Stimulated activated CD4-positive, alpha-beta T cell treated with anti-CD3 and anti-CD28 coated beads, Interleukin-4, amount 100 ng/mL, for 4 hours (primary cell): ENCODE measurements at places on chromosomes 12 and 14.

GRCh38 chr12:26149968-26150500, 25.2 kb upstream of the BHLHE41 start:
- no peak for DNase-seq

DNA sequence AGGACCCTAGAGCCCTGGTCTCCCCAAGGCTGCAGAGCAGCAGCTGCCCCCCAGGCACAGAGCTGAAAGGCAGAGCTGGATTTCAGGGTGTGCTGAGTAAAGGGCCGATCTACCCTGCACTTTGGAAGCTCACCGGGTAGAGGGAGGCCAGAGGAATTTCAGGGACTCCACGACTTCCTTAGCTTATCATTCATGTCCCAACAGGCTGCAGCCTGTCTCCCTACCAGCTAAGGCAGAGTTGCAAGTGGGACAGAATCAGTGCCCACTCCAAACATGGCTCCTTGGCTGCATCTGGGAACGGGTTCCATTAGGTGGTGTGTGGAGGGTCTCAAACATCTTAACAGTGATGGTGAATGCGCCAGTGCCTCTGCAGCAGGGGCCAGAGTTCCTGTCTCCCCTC, 27.5 kb downstream of the MMAB start:
- DNase-seq, result no peak

GRCh38 chr12:49975318-49975761, 2.6 kb downstream of the AQP6 start:
- no peak for DNase-seq

DNA sequence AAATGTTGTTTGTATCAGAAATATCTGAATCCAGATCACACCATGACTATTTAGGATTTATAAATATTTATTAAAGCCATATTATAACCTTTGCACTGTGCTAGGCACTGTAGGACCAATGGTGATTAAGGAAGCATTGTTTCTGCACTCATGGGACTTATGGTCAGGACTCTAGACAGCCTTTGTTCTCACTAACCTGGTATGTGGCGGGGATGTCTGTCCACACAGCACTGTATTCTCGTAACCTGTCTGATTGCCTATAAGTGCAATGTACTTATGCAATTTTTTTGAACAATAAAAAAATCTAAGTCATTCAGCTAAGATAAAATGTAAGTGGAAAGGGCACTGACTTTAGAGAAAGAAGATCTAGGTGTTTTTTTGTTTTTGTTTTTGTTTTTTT, 6.7 kb upstream of the SSPN start:
- no peak for DNase-seq

- DNase-seq, result no peak
Observed at GRCh38 chr12:53983950-53984572, 885 bp upstream of the HOXC10 start.

GRCh38 chr12:126033751-126034150, 968.5 kb downstream of the AACS start:
- DNase-seq, result no peak

DNA sequence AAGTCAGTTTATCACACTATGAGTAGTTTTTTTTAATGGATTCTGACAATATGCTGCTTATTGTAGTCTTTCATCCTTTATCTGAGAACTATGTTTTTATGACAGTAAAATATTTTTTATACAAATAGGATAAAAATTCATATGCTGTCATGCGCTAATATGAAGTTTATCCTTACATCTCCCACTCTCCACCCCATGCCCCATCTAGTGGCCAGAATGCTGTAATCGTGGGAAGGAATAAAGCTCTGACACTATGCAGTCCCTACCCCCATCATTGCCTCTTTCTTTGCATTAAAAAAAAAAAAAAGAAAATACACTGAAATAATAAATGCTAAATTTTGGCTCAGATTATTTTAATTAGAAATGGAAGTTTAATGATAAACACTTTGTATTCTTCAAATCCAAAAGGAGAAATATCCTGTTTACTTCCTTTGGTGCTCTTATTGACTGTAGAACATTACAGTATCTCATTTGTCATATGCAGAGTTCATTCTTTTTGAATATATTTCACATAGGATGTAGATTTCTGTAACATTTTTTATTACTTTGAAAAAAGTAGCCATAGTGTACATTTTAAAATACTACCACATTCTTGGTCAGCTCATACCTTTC, 145.9 kb upstream of the SLCO1C1 start:
- DNase-seq, result no peak

GRCh38 chr12:42426746-42427145, 100.8 kb downstream of the PPHLN1 start:
- no peak for DNase-seq

DNA sequence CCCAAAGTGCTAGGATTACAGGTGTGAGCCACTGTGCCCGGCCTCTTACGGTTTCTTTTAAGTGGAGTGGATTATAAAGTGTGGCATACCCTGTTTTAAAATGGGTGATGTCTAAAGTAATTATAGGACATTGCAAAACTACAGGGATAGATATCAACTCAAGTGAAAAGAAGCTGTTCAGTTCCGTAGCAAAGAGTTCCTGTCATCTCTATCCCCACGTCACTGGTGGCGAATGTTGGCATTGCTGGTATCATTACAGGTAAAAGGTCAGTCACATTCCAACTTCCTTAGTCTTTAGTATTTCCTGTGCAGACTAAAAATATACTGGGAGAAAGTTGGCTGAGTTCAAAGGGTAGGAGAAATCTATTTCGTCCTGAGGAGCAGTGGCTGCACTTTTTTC, 95.6 kb upstream of the SLC38A2 start:
- no peak for DNase-seq

DNA sequence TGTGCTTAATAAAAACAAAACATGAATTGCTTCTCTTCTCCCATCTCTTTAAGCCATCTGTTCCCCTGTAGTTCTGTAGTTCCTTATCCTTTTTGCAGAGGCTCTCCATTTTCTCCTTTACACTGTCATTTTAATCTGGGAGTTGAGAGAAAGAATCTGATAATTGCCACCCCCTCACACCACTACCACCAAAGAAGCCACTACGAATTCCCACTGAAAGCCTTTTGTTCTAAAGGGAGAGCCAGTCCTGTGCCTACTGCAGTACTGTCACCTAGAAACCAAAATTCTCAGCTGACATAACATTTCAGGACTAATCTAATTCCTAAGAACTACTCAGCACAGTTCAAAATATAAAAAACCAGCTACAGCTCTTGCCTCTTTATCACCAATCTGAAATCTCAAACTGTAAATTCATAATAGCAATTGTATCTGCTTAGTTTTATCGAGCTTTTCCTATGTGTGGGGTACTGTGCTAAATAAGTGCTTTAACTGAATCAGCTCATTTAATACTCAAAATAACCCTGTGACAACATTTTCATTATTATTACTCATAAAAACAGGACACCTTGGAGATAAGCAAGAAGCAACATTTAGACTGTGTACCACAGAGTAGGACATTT, 72.4 kb downstream of the SPPL3 start:
- DNase-seq, result no peak

DNA sequence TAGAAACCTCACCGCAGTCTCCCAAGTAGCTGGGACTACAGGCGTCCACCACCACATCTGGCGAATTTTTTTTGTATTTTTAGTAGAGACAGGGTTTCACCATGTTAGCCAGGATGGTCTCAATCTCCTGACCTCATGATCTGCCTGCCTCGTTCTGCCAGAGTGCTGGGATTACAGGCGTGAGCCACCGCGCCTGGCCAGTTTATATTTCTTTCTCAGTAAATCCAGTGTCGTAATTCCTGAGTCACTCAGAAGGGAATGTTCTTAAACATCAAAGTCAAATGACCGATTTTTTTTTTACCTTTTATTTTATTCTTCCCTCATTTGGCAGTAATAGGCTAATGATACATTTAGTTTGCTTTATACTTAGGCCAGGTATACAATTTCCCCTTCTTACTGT, 80.5 kb downstream of the FBXO33 start:
- no peak for DNase-seq

DNA sequence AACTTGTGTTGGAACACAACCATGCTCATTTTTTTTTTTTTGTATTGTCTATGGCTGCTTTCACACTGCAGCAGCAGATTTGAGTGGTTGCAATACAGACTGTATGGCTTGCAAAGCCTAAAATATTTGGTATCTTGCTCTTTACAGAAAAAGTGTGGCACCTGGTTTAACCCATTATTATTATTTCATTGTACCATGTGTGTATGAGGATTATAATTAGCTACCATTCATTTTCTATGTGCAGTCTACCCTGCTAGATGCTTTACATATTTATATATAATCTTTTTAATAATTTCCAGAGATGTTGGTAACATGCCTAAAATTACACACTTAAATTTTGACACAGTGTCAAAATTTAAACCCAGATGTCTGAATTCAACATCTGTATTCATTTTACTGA, 37.7 kb downstream of the SPATS2 start:
- no peak for DNase-seq

DNA sequence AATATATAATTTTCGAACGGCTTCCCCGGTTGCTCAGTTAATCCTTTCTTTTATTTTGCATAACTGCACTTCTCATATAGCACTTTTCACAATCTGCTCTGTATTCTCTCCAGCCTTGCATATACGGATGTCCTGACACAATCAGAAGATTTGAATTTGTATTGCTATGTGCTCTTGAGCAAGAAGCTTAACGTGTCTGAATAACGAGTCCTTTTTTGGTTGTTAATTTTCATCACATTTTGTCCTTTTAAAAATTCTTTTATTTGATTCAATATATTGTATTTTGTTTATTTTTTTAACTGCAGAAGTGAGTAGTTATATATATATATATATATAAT, 17.6 kb downstream of the A2M start:
- DNase-seq, result no peak

DNA sequence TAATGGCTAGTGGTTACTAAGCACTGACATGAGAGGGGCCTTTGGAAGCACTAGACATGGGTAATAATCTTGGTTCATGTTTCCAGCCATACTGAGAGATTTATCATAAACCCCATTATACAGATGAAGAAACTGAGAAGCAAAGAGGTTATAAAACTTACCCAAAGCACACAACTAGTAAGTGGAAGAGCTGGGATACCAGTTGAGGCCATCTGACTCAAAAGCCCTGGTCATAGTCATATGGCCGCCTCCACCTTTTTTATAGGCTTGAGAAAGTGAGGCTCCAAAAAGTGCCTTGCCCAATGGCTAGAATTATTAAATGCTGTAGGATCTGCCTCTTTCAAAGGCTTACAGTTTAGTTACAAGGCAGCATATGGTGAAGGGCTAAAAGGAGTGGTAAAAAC, 944 bp downstream of the TXNRD1 start:
- no peak for DNase-seq

GRCh38 chr14:100988956-100989355, 85.4 kb upstream of the RTL1 start:
- no peak for DNase-seq

DNA sequence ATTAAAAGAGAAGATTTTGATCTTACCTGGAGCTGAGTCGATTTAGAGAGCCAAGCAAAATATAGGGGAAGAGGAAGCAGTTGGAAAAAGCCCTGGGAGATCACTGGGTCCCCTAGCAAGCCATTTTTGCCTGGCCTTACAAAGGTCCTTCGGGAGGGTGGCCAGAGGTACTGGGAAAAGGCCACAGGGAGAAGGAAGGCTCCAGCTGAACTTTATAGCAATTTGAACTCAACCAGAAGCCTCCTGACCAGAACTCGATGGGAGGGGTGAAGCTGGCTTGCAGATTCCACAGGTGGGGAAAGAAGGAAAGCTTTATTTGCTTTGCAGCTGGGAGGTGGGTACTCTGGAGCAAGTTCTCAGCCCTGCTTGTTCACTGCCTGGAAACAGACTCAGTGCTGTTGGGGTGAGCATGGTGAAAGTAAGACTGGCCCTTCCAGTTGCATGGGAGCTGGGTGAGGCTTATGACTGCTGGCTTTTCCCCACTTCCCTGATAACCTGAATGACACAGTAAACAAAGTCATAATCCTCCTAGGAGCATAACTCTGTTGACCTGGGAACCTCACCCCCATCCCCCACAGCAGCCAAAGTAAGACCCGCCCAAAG, 855.8 kb downstream of the FSCB start:
- DNase-seq, result no peak

- DNase-seq, result no peak
Observed at GRCh38 chr14:102819747-102820330, 42.6 kb downstream of the TRAF3 start.

GRCh38 chr12:107415071-107415470, 270.5 kb upstream of the PWP1 start:
- DNase-seq, result no peak

GRCh38 chr12:4943938-4944284, 34.2 kb downstream of the KCNA1 start:
- no peak for DNase-seq

DNA sequence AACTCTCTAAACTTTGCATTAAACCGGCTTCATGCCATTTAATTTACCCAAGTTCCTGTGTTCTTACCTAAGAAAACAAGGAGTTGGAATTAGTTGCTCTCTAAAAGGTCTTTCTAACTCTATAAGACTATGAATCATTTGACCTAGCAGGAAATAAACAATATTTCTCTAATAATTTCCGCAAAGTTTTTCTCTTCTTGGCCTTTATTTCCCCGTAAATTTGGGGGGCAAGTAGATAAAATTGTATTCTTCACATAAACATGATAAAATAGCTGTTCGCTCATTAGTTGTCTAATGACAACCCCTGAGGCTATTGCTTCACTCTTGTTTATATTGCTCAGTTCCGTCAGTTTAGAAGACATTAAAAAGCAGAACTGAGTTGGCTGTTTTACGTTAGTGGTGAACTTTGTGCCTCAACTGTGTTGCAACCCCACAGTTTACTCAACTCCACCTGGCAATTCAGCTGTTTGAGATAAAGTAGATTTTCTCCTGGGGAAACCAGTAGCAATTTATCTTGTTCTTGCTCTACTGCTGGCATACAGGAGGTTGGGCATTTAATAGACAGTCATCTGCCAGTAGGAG, 74.7 kb downstream of the BTG1 start:
- no peak for DNase-seq

DNA sequence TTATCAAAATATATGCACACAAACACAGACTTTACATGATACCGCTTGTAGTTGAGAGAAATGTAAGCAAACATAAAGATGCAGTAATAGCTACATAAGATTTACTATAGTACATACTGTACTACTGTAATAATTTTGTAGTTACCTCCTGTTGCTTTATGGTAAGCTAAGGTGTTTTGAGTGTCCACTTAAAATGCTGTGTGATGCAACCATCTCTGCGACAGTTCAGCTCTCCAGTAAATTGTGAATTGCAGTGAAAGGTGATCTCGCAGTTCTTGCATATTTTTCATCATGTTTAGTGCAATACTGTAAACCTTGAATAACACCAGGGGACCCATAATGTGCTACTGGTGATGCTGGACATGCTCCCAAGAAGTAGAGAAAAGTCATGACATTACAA, 21.6 kb downstream of the ZC3H14 start:
- no peak for DNase-seq

DNA sequence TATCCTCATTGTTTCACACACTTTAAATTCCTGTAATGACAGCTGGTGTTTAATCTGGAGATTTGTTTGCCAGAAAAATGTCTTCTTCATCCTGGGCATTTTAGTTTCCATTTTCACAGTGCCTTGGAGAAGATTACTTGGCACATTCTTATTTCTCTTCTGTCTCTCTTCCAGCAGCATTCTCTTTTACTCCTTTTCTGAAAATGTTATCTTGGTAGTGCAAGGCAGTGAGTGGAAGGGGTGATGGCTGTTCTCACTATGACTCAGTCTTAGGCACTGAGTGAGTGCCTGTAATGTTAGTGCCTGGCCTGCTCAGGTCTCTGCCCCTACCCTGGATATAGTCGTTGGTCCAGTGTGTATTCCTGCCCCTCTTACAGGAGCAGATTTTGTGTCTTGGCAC, 13.1 kb downstream of the CLECL1 start:
- DNase-seq, result no peak

GRCh38 chr12:132291402-132292175, 37.8 kb downstream of the GALNT9 start:
- no peak for DNase-seq

- no peak for DNase-seq
Observed at GRCh38 chr12:132549059-132549458, 59.1 kb downstream of the FBRSL1 start.

GRCh38 chr12:79422060-79422812, 268.5 kb downstream of the PAWR start:
- DNase-seq, result no peak
